Suppressor macrophage (primary cell): ENCODE measurements at places on chromosomes 3 and 15.
A peak's percentile ranks its signal among the peaks of the same experiment; 100 is the strongest.

GRCh38 chr3:33787328-33788009, 11.0 kb upstream of the PDCD6IP start:
- DNase-seq = peak; percentile 70

GRCh38 chr3:12149029-12149428, 9.7 kb downstream of the TIMP4 start:
- DNase-seq = no peak

GRCh38 chr3:194128202-194128918, 7.6 kb upstream of the HES1 start:
- DNase-seq = no peak

DNA sequence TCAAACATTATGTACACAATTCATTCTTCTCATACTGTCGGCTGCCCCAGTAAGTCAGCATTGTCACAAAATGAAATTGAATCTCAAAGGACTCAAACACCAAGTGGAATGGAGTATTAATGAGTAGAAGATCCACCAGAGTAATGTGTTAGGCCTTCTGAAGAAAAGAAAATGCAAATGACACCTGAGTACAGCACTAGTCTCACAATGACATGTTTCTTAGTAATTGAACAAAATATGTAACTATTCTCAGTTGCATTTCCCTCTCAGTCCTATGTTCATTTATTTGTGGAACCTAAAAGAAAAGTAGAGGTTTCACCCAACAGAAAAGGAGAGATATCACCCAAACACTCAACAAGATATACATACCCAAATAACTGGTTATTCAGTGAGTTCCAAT, 283.9 kb upstream of the THBS1 start:
- DNase-seq = no peak

DNA sequence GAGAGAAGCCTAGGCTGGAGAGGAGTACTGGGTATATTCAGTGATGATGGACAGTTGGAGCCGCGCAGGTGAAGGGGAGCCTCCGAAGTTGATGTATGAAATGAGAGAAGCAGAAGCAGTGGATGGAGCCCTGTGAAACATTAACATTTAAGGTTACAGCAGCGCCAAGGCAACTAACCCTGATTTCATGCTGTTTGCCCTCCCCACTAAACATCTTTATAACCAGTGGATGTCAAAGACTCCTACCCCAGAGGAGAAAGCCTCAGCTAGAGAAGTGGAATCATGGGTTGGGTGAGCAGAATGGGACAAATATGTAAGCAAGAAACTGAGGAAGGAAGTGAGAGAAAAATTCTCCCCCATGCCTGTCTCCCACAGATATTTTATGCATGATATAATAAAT, 92.0 kb upstream of the NMNAT3 start:
- no peak for DNase-seq

DNA sequence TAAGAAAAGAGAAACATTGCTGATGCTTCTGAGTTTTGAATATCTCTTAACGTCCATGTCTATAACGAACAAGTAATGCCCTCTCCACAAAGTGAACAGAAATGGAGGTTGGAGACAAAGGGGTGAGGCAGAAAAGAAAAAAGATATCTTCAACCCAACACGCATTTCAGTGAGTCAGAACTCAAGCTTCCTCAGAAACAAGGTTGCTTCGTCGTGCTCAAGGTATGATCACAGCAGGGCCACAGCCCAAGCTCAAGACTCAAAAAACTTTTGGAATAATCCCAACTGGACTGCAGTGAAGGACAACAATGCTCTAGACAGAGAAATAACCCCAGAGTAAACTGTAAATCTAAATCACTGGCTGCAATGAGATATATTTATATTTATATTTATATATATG, 18.9 kb downstream of the WNT5A start:
- no peak for DNase-seq
